Muscle of back (tissue), 13 donors: ENCODE measurements at places on chromosomes 6 and 20.
A peak's percentile ranks its signal among the peaks of the same experiment; 100 is the strongest.

DNA sequence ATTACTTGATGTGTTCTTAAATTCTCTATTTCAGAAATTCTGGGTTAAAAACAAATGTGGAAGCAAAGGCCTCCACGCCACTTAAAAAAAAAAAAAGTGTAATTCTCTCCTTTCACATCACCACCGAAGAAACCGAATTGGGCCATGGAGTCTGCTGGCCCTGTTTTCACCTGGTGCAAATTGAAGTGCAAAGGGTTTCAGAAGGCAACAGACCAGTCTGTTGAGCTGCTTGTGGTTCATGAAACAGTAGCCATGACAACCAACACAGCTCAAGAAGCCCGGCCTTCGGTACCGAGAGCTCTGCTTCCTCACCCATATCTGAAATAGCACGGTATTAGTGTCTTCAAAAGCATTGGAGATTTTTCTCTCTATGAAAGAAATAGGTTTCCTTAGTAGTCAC lies 63.1 kb downstream of the GMPR start:
- DNase-seq: no peak

GRCh38 chr6:90219209-90219985 lies 77.2 kb downstream of the BACH2 start:
- DNase-seq: peak; percentile 98

DNA sequence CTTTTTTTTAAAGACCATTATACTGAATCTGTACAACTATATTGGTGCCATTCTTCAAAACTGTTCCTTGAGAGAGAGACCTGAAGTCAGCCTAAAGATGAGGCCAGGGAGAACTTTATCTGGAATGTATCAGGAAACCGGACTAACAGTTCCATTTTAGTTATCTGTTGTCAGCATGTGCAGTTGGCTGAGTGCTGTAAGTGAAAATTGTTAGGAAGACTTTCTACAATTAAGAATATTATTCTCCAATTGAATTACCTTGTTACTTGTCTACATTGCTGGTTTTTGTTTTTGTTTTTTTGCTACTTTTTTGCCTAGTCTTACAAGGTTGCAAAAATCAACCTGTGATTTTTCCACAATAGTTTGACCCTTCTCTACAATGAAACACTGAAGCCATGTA lies 7.5 kb downstream of the CEP57L1 start:
- no peak for DNase-seq

- DNase-seq: no peak
Observed at GRCh38 chr6:25959890-25960536, 2.6 kb upstream of the TRIM38 start.

- DNase-seq: no peak
Observed at GRCh38 chr6:167717455-167717854, 109.3 kb upstream of the AFDN start.
